Stimulated activated CD4-positive, alpha-beta T cell treated with anti-CD3 and anti-CD28 coated beads, Interleukin-1b, Interleukin-23, amount 100 ng/mL, for 1 hour (primary cell): ENCODE measurements at places on chromosomes 12 and 14.

GRCh38 chr14:64722842-64723447, 18.7 kb downstream of the PLEKHG3 start:
- no peak for DNase-seq

GRCh38 chr12:53601296-53601847, 24.8 kb downstream of the ATF7 start:
- no peak for DNase-seq

- no peak for DNase-seq
Measured at GRCh38 chr12:94277426-94278000, 129.1 kb downstream of the PLXNC1 start.

GRCh38 chr12:6773590-6774351, 1.5 kb downstream of the LAG3 start:
- DNase-seq: no peak

DNA sequence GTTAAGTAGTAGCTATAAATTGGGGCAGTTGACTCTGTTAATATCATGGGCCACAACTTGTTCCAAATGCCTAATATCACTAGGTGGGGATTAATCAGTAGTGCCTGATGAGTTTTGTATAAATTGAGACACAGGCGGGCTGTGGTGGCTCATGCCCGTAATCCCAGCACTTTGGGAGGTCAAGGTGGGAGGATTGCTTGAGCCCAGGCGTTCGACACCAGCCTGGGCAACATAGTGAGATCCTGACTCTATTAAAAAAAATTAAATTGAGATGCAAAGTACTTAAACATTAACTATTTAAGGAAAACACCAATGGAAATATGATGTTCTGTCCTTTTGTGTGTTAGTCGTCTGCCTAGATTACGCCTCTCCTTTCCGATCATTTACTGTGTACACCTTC, 9.0 kb downstream of the PAPOLA start:
- DNase-seq: no peak

- DNase-seq: no peak
Measured at GRCh38 chr12:30661210-30661609, 34.5 kb downstream of the IPO8 start.

GRCh38 chr12:45581112-45581511, 148.4 kb upstream of the ARID2 start:
- no peak for DNase-seq

- peak; percentile 19 for DNase-seq
Measured at GRCh38 chr12:131511391-131511802, 199.5 kb upstream of the SFSWAP start.

- DNase-seq: no peak
Measured at GRCh38 chr12:21715386-21715785, 57.7 kb upstream of the LDHB start.

DNA sequence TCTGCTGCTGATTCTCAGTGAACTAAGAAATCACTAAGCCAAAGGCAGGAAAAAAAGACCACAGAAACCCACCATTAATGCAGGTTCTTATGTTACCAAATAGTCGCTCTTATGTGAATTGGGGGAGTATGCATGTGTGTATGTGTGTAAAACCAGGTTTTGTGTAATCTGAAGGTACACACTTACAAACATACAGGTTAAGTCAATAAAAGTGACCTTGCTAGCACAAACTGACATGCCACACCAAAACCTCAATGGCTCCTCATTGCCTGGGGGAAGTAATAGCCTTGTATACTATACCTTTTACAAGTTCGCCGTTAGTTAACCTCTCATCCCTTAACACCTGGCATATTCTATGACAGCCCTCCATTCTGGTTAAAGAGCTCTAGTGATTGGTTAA, 29.8 kb upstream of the TMED10 start:
- DNase-seq: no peak

- DNase-seq: no peak
Measured at GRCh38 chr12:122076743-122077495, 1.6 kb upstream of the MLXIP start.

DNA sequence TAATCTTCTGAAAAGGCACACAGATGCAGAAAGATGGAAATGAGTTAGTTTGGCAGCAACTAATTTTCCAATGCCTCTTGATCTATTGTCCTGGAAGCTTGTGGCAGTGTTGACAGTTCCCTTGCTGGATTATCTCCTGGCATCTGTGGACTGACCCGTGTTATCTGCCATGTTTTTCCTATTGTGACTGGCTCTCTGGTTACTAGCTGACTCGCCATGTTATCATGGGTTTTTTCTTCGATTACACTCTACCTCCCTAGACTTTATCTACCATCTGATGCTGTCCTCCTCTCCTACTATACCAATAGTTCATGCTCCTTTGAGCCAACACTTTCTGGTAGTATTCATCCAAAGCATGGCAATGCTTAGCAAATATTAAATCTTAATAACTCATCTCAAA, 63.3 kb upstream of the FLRT2 start:
- no peak for DNase-seq

- no peak for DNase-seq
Measured at GRCh38 chr12:52394836-52395405, 9.5 kb upstream of the KRT84 start.

- no peak for DNase-seq
Measured at GRCh38 chr14:67889455-67889854, 69.9 kb downstream of the RAD51B start.

GRCh38 chr12:65953631-65954030, 129.3 kb downstream of the HMGA2 start:
- no peak for DNase-seq
